Sciatic nerve (tissue), 2 donors: ENCODE measurements at places on chromosomes 16 and 17.
A peak's percentile ranks its signal among the peaks of the same experiment; 100 is the strongest.

GRCh38 chr17:80905586-80906230 is 85.9 kb upstream of the CHMP6 start:
- DNase-seq = no peak

DNA sequence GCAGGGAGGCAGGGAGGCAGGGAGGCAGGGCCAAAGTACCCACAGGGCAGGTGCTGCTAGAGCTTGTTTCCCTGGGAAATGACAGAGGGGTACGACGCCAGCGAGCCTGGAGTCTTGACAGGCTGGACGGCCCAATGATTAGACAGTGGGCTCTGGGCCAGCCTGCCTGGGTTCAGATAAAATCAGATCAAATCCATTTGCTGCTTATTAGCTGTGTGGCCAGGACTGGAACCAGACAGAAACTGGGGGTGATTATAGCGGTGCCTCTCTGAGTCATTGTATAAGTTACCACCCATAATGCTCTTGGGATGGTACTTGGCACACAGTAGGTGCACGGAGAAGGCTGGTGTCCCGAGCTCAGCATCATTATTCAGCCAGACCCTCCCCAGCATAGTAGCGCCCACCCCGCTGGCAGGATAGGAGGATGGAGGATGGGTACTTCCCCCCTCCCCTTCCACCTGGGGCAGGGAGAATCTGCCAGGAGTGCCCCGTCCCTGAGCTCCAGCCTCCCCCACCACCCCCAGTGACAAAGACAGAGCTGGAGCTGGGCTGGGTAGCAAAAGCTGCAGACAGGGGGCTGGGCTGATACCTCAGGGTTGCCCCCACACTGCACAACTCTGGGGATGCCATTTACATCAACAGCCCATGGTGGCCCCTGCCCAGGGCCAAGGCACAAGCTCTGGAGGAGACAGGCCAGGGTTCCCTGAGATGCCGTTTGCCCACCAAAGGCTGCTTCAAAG is 77.6 kb upstream of the TNRC6C start:
- no peak for DNase-seq

- DNase-seq = no peak
Observed at GRCh38 chr17:73211745-73212144, 18.9 kb downstream of the COG1 start.

GRCh38 chr17:1197781-1198490 is 18.2 kb upstream of the ABR start:
- peak; percentile 90 for DNase-seq

GRCh38 chr17:30256756-30257506 is 21.4 kb upstream of the SLC6A4 start:
- no peak for DNase-seq

DNA sequence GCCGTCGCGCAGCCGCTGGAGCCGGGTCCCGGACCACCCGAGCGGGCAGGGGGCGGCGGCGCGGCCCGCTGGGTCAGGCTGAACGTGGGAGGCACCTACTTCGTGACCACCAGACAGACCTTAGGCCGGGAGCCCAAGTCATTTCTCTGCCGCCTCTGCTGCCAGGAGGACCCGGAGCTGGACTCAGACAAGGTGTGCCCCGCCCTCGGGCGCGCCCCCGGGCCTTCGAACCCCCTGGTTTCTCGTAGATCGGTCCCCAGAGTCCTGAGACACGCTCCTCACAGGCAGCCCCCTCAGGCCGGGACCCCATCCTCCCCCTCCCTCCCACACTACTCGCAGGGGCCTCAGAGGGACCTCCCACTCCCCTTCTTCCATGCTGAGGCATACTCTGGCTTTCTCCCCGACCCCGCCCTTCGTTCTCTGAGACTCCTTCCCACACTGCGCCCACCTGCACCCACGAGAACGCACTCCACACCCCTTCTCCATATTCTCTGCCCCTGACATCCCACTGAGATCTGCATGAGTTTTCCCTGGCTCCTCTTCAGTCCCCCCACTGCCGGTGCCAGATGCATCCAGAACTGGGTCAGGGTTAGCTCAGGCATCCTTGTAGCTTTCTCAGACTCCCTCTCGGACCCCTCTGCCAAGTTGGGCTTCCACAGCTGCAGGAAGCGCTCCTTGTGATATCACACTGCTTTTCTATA is 523 bp downstream of the KCTD2 start:
- peak; percentile 71 for DNase-seq

- DNase-seq = no peak
Observed at GRCh38 chr17:37413875-37414519, 7.3 kb downstream of the TADA2A start.

GRCh38 chr16:17450291-17450690 is 20.5 kb downstream of the XYLT1 start:
- DNase-seq = no peak

GRCh38 chr17:42188749-42189650 is 3.7 kb upstream of the HCRT start:
- no peak for DNase-seq
